Stimulated activated CD8-positive, alpha-beta memory T cell treated with anti-CD3 and anti-CD28 coated beads, Interleukin-12 subunit alpha, Interleukin-12 subunit beta, amount 100 ng/mL, for 4 hours (primary cell): ENCODE measurements at places on chromosomes 5 and 9.

- DNase-seq, result no peak
Measured at GRCh38 chr5:75536694-75537360, 25.1 kb downstream of the POLK start.

GRCh38 chr5:153562189-153562588, 71.7 kb downstream of the GRIA1 start:
- DNase-seq, result no peak

DNA sequence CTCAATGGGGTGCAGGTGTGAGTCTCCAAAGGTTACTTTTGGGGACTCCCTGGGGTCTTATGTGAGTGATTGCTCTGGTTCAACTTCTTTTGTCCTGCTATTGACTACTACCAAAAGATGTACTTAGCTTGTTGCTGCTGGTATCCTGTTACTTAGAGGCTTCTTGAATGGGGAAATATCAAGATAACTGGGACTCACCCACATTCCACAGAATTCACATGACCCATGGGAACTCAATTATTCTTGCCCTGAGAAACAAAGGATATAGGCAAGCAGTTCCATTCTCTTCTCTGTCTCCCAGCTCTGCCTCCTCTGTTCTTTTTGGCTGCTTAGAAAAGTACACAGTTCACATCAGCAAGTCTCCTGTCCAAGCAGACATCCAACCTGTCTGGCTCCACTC, 105.9 kb downstream of the UNC13B start:
- DNase-seq, result no peak

GRCh38 chr9:130342714-130343085, 77.1 kb downstream of the HMCN2 start:
- DNase-seq, result no peak

DNA sequence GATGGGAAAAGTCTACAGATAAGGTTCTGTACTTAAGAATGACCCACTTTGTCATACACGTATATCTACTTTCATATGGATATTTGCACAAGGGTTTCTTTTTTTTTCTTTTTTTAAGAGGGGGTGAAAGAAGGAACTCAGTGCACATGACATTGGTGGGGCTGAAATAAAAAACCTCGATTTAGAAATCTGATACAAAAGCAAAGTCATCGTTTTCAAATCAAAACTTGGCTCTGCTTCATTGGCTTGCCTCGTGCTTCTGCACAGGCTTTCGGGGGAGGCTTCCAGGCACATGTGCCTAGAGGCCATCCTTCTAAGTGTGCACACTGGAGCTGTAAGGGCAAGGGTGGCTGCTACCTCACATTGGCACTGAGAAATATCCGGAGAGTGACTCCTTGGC, 31.1 kb downstream of the PTTG1 start:
- DNase-seq, result no peak

DNA sequence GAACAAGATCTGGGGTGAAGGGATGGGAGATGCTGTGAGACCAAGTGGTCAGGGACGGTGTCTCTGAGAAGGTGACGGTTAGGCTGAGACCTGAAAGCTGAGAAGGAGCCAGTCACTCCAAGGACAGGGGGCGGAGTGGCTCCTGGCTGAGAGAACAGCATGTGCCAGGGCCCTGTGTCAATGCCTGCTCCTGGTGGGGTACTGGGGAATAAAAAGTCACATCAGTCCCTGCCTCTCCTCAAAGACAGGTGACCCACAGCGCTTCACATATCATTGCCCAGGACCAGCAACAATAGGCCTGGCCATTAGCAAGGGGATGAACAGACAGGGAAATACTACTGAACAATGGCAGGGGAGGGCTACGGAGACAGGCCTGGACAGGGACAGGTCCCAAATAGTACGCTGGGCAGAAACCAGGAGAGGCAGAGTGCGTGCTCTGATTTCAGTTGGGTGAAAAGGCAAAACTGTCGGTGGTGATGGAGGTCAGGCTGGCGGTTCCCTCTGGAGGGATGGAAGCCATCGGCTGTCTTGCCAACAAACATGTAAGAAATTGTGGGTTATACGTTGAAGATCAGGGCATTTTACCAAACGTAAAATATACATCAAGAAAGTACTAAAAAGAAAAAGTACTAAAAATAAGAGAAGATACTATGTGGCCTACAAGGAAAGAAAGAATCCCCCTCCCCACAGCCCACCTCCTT, 64.3 kb downstream of the C9orf50 start:
- DNase-seq, result no peak

DNA sequence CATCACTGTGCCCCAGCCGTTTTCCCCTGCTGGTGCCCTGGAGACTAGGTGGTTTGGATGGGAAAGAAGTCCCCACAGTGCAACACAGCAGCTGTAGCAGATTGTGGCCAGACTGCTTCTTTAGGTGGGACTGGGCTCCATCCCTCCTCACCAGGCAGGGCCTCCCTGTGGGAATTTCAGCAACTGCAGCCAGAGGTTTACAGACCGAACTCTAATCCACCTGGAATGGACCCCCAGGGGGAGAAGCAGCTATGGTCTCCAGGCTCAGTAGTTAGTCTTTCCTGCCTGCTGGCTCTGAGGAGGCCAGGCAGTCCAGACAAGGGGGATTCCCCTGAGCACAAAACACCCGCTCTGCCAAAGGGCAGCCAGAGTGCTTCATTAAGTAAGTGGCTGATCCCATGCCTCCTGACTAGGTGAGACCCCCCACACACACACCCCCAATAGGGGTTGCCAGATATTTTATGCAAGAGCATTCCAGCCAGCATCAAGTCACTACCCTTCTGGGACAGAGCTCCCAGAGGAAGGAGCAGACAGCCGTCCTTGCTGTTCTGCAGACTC, 188.9 kb downstream of the SGCD start:
- DNase-seq, result no peak

GRCh38 chr5:25091921-25092320, 447.1 kb upstream of the CDH10 start:
- no peak for DNase-seq

DNA sequence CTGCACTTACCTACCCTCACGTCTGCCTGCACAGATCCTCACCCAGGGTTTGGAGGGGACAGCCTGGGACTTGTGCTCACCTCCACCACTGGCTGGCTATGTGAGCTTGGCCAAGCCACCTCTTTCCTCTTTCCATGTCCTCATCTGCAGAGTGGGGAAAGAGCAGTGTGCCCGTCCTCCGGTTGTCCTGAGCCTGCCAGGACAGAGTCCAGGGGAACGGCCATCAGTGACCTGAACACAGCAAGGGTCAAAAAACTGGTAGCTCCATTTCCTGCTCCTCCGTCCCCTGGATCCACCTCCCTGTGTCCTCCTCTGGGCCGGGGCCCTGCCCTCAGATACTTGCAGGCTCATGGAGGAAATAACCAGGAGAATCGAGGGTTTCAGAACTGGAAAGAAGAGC, 187.7 kb downstream of the OLFM1 start:
- DNase-seq, result no peak

DNA sequence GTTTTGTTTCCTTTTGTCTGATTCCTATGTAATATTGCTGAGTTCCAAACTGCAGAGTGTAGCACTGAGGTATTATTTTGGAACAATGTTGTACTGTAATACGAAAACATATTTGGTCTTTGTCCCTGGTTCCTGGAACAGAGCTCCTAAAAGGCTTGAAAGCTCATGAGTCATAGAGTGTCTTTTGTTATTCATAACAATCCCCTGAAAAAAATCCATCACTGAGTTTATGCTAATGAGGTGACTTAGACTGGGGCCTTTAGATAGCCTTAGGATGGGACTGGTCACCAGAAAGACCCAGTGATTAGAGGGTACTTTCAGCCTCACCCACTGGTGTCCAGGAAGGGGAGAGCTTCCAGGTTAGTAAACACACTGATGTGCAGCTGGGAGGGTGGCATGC, 132.7 kb upstream of the POU5F2 start:
- no peak for DNase-seq

DNA sequence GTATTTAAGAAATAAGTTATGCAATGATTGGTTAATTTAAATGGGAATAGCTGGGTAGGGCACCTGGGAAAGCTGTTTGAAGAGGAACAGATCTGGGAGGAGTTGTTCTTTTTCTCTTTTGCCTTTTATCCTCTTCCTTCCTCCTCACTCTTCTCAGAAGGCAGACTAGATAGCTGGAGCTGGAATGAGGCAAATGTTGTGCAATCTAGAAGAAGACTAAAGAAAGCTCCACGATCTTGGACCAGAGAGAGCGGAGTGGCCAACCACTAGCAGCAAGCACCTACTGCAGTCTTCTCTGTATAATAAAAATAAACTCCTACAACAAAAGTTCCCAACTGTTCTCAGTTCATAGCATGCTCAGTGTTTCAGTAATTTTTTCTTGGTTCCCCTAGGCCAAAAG, 19.3 kb downstream of the GLIS3 start:
- no peak for DNase-seq

GRCh38 chr5:38381361-38381760, 123.0 kb downstream of the EGFLAM start:
- DNase-seq, result no peak

DNA sequence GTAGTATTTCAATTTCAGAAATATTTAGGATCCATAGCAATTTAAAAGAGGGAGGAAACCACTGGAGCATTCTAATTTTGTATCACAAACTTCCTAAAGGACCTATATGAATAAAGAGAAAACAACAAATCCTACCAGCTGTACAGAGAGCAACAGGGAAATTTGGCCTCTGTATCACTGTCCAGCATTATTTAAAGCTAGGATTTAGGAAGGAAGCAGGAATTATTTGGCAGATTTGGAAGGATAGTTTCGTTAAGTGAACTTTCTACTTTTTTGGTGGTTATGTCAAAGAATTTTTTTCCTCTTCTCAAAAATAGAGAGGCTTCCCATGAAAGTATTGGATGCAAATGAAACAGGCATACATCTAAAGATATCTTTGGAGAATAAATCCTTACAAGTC, 269.7 kb downstream of the RAB3C start:
- no peak for DNase-seq

DNA sequence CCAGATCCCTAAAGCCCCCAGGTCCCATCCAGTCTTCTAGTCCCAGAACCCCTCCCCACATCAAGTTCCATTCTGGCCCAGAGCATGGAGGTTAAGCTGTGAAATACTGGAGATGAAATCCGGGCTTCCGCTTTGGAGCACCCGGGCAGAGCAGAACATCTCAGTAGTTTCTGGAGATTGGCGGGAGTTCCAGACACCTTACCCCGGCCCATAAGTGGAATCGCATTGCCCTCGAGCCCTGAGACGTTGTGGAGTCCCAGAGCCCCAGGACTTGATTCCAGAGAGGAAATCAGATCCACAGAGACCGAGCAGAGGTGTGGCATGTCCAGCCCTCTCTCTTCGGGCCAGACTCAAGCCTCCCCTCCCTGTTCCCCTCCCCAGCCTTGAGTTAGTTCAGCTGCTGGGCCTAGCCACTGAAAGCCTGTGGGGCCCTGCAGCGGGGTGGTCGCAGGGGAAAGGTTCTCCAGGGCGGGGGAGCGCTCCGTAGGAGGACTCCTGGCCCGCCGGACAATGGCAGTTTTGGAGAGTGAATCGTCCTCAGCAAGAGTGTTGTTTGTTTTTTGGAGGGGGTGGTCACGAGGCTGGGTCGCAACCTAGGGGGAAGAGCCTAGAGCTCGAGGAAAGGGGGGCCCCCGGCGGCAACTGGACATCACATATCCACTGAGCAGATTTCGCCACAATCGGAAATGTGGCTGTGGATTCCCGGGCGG, 1.0 kb upstream of the PAX5 start:
- no peak for DNase-seq

DNA sequence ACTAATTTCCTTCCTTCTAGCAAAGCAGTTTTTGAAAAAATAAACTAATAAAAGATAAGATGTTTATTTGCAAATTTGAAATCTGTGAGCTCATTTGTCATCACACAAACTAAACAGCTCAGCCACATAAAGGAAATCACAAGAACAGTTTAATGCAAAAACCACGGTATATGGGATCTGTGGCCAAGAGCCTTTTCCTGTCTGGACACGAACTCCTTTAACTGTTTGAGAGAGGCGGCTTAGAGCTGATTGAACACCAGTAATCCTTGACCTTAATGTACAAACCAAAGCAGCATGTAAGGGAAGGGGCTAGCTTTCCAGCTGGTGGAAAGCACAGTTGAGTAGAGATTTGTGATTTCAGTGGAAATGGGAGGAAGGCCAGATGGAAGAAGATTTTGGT, 66.3 kb upstream of the SPINK5 start:
- DNase-seq, result no peak

DNA sequence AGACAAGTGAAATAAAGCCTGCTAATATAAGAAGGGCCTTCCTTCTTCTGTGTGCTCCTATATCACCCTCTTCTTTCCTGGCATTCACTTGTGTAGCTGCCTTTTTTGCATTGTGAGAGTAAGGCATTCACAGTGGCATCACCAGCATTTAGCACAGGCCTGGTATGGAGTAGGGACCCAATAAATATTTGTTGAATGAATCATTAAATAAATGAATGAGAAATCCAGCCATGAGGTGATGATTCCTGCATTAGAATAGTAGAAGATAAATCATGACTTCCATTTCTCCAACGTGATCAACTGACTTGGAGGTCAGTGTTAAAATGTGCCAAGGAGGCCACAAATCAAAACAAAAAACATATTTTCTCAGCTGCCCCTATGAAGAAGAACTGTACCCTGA, 3.9 kb downstream of the PLPPR1 start:
- no peak for DNase-seq

DNA sequence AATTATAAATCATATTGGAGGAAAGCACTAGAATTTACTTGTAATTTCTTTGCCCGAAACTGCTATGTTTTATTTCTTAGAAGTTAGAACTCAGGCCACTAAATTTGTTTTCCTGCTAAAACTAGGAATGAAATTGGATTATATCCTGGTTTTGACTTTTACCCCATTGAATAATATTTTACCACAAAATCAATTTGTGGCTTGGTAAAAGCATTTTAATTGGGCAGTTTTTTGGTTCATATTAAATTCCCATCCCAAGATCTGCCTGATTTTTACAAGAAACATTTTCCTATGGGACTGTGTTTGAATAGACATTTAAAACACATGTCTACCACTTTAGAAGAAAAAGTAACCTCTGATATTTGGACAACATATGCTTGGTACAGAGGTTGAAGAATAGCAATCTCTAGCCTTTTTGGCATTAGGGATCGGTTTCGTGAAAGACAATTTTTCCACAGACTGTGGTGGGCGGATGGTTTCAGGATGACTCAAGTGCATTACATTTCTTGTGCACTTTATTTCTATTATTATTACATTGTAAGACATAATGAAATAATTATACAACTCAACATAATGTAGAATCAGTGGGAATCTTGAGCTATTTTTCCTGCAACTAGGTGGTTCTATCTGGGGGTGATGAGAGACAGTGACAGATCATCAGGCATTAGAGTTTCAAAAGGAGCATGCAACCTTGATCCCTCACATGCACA, 565.6 kb downstream of the PRR16 start:
- no peak for DNase-seq

DNA sequence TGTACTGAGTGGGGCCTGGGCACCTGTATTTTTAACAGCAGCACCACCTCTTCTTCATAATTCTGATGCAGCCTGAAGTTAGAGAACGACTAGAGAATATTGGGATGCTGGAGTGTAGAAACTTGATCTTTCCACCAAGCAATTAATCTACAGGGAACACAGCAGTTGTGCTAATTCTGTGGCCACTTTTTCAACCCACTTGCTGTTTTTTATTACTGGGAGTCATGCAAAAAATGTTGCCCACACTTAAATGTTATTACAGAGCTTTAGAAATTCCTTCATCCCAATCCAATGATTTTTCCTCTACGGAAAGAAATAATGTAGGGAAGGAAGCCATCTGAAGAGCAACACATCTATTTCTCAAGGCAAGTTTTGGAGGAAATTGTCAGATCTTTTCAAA, 190.9 kb upstream of the TUT7 start:
- DNase-seq, result no peak
